ENCODE measurements at places on chromosomes 4 and X.

GRCh38 chrX:46185923-46186810 lies 359.1 kb downstream of the ZNF674 start:
- no peak for DNase-seq

- peak; percentile 78 for DNase-seq
Measured at GRCh38 chr4:40662962-40663604, 33.4 kb upstream of the RBM47 start.

DNA sequence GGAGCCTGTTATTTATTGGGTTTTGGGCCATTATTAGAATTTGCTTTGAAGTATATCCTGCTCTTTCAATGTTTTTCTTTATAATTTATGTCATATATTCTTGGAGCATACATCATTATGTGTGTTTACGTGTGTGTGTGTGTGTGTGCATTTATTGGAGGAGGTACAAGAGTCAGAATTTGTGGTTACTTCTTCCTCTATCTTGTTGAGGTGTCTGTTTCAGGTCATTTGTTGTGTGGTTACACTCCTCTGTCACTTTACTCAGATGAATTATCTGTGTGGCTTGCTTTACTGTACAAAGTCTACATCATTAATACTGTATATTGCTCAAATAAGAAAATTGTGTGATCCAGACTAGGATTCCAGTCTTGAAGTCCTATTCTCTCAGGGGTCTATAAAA lies 1957.4 kb upstream of the TENM3 start:
- no peak for DNase-seq

DNA sequence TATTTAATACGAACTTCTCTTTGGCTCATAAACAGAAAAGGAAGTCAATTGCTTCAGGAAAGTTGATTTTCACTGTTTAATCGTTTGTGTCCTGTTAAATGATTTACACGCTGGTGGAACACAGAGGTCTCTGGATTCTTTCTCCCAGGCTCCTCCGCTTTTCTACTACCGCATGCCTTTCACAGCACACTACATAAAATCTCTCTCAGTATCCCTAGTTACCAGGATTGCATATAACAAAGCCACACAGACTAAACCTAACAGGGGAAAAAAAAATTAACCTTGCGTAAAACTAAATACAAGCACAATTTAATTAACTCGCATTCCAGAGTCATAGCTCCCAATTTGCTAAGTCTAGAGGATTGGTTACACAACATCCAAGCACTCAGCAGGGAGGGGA lies 133.9 kb downstream of the CORIN start:
- DNase-seq: no peak

DNA sequence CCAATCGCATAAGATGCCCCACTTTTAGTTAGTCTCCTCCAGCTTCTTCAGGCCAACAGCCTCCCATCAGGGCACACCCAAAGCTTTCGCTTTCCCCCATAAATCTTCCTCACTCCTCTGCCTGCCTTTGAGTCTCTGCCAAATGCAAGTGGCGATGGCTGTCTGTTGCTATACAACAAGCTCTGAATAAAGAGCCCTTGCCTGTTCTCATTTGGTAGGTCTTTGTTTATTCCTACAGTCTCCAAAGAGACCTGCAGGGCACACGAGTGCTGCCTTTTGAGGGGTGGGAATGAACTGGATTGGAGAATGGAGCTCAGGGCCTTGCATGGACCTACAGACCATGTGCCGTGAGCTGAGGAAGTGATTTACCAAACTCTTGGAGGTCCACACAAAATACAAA lies 52.2 kb upstream of the SOD3 start:
- DNase-seq: no peak

DNA sequence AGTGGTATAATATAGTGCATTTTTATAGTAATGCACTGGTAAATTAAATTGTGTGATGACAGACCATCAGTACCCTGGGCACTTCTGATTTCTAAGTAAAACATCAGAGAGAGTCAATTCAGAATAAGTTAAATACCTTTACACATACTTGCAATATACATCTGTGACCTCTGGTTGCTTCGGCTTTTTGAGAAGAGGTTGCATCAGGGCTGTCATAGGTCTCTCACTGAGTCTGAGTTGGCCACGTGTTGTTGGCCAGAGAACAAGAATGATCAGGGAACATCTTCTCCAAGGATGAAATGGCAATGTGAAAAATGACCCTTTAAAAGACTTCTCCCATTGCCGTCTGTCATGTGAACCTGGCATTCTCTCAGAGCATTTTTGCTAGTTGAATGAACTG lies 36.9 kb upstream of the PUDP start:
- DNase-seq: no peak

DNA sequence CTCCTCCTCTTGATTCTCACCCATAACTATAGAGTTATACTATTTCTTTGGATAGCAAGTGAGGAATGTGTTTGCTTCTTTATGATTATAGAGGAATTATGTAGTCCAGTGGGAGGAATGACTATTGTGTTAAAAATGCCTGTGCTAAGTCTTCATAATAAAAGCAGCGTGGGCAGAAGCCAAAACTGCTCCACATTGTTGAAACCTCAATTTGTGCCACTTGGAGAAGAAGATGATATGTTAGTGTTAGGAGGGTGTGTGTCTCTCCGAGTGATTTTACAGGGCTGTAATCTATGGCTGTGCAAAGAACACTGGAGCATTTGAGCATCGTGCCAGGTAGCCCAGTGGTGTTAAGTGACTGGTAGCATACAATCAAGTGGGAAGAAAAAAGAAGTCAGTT lies 74.3 kb downstream of the FRAS1 start:
- DNase-seq: no peak

GRCh38 chr4:86522349-86522748 lies 71.8 kb upstream of the PTPN13 start:
- DNase-seq: peak; percentile 26

DNA sequence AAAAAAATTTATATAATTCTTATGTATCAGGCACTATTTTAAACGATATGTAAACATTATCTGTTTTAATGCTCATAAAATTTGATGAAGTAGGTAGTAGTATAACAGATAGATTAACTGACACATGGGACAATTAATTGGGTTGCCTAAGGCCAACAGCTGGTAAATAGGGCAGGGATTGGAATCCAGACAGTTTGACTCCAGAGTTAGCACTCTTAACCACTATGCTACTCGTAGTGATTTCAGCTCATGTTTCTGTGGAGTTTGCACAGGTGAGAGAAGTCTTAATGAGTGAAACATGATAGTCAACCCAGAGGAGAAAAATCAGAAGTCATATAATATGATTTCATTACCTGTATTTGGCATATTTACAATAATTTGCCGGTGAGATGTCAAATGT lies 126.0 kb upstream of the WDFY3 start:
- DNase-seq: no peak

DNA sequence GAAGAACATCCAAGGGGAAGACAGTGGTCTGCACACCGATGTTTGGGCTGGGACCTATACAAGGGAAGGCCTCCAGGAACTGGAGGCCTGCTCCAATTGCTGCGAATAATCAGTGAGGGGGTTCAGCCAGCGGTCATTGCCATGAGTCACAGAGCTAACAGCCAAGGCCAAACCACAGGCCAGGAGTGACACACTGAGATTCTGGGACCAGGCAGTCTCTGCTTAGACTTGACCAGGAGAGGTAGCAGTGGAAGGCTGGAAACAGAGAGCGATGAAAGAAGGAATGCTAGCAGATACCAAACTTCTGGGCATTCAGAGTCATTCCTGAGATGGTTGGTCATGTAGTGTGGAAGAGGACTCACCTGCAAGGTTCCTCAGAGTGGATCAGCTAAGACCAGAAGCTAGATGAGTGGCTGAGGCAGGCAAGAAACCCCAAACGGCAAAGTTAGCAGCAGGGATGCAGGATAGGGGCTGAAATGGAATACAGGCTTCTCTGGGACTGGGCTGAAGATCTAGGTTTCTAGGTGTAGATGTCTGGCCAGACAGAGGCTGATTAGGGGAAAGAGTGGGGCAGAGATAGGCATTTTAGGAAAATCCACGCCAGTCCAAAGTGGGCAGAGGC lies 54.7 kb downstream of the CNGA2 start:
- peak; percentile 82 for DNase-seq

- DNase-seq: no peak
Measured at GRCh38 chr4:155515444-155516075, 138.8 kb upstream of the MAP9 start.

DNA sequence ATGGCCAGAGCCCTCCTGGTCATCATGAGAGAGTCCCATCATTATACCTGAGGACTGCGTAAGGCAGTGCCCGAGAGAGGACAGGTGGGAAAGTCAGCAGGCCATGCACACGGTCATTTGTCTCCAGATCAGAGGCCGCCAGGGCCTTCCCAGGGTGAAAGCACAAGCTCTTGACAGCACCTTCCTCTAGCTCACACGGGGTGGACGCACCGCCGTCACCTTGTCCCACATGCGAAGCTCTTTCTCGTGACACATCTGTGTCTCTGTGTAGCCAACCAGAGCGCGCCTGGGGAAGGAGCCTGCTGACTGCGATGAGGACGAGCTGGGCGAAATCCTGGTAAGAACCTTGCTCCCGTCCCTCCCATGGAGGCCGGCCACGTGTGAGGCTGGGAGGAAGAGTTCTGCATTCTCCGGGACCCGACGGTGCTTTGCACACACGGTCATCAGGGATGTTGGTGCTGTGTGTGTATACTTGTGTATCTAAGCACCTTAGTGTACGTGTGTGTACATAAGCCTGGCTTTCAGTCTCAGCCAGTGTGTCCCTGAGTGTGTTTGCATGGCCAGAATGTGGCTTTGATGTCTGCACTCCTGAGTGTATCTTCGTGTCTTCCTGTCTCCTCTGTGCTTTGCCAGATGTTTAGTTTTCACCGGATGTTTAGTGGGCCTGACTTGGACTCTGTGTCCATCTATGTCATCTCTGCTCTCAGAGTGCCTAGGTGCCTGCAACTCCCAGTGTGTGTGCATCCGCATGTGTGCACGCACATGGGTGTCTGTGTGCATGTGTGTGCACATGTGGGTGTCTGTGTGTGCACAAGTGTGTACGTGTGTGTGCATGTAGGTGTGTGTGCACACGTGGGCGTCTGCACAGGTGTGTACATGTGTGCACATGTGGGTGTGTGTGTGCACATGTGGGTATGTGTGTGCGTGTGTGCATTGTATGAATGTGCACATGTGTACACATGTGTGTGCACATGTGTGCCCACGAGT lies 15.1 kb downstream of the ATP5ME start:
- DNase-seq: no peak

- no peak for DNase-seq
Measured at GRCh38 chrX:40912166-40912565, 173.1 kb upstream of the USP9X start.

DNA sequence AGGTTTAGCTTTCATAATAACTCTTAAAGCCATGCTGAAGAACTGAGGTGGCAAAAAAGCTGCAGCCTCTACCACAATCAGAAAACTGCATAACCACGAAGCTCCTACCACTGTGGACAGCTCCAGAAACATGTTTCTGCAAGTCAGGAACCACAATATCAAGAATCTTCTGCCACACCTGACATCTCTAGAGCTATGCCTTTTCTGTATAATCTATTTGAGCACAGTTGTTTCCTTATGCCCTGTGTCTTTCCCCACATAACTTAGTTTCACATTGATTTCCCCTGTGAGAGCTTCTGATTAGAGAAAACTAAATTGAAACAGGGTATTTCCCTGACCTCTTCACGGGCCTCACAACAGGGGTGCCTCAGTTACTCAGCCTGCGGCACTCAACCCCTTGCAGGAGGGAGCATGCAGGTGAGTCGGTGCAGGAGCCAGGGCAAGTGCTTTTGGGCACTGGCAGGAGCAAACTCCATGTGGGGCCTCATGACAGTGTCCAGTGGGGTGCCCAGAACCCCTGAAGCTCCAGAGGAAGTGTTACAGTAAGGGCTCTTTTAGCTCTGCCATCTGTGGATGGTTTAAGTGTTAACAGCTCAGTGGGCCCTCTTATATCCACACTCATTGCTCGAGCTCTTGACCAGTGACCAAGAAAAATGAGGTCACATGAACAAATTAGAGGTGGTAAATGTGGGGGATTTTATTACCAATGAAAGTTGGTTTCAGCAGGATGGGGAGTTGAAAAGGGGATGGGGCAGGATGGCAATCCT lies 132.8 kb upstream of the BMP3 start:
- no peak for DNase-seq

DNA sequence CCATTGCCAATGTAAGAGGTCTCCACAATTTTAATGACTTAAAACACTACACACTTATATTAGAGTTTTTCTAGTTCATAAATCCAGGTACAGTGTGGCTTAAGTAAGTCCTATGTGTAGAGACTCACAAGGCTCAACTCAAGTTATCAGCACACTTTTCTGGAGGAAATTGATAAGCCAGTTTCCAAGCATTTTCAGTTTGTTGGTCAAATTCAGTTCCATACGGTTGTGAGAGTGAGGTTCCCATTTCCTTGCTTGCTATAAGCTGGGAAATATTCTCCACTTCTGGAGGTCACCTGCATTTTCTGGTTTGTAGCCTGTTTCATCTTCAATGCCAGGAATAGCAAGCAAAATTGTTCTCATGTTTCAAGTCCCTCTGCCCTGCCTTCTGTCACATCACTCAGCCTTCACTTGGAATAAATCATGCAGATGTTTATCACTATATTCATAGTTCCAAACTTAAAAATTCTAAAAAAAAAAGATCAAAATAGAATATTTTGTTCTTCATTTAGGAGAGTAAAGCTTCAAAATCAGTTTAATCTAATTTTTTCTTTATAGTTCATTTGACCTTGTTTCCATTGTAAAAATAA lies 1137.5 kb upstream of the INTU start:
- DNase-seq: no peak

GRCh38 chrX:150035531-150035930 lies 97.2 kb upstream of the EOLA2 start:
- peak; percentile 61 for DNase-seq

- DNase-seq: no peak
Measured at GRCh38 chrX:72041871-72042851, 89.6 kb downstream of the RTL5 start.

DNA sequence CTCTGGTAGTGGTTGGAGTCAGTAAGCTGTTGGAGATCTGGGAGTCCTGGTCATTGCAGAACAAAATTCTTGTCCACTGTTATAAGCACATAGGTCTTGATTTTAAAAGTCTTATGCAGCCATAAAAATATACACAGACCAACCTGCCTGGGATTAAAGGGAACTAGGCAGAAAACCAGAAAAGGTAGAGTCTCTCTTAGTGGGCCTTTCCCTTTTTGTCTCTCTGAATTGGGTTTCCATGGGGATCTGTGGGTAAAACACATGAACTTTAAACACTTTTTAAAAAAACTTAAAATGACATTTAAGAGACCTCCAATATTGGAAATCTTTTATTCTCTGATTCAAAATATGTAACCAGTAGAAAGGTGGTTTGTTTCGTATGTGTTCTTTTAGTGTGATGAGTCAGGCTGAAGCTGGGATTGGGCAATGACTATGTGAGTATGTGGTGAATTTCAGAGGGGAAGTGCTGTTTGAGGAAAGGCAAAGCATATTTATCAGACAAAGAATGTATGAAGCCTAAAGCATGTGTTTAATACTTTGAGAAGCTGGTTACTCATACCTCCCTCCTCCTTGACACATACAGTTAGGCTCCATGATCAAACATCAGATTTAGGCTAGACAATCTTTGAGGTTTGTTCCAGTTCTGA lies 29.6 kb downstream of the SLC16A2 start:
- peak; percentile 94 for DNase-seq

- DNase-seq: peak; percentile 55
Measured at GRCh38 chrX:44667771-44668170, 125.1 kb upstream of the FUNDC1 start.
